GM18507 (cell line): ENCODE measurements at places on chromosomes 5 and 9.

- no peak for DNase-seq
Measured at GRCh38 chr9:124257070-124257843, 492 bp upstream of the NEK6 start.

DNA sequence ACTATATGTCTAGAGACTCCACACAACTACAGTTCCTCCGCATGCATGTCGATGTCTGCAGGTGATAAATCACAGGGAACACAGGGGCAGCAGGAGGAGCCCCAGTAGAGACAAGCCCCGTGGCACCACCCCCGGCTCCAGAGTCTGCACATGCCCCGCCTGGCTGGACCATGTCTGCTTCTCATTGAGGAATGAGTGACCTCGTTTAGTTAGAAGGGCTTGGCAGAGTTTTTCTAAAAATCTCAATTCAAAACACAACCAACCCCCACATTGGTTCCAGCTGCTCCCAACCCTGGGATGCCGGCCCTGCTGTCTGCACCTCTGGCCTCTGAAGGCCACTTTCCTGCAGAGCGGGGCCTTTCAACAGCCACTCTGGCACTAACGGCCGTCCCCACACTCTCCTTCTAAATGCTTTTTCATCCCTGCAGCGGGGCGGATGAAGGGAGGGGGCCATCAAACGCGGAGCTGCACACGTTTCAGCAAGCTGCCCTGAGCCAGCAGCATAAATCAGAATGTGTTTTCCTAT is 106.3 kb downstream of the ROR2 start:
- no peak for DNase-seq

DNA sequence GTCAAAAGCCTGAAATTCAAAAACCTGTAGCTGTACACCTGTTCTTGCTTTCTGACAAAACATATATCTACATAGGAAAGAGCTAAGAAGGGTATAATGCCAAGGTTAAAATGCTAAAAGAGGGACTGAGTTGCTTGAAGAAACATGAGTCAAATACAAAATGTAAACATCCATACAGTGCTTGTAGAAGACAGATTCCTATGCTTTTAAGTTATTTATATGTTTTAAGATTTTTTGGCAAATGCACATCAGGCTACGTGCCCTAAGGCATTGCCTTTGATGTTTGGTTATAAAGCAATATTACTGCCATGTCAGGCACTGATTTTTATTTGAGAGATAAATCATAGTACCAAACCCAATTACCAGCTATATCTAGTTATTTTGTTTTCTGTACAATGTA is 269.0 kb downstream of the EDIL3 start:
- no peak for DNase-seq

- DNase-seq = no peak
Measured at GRCh38 chr9:121949364-121949763, 143.7 kb downstream of the TTLL11 start.

- no peak for DNase-seq
Measured at GRCh38 chr5:54234304-54234933, 76.0 kb downstream of the ARL15 start.

DNA sequence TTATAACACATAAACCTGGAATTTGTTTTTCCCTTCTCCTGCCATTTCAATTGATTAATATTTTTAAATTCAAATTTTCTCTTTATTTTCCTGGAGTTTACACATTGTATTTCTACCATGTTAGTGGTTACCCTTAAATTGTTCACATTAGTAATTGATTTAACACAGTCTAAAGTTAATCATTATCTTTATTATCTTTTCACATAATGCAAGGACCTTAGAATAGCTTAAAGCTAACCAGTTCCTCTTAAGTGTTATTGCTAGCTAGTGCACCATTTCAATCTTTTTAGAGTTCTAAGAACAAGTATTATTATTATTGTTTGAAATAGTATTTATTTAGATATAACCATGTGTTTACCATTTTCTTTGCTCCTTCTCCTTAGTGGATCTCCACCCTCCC is 251.2 kb upstream of the FBXL7 start:
- no peak for DNase-seq

DNA sequence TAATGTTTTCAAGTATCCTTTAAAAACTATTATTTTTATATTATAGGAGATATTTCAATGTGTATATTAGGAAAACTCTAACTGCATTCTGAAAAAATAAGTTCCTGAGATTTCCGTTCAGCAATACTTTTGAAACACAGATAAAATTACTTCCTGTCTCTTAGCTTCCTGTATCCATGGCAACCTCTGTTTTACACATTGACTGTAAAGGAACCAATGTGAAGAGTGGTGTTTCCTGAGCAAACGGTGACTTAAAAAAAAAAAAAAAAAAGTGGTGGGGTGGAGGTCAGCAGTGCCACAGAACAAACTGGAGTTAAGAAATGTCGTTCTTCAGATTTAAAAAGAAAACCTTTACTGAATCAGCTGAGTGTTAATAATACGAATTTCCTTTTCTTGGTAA is at the start of gene LRRC70:
Gene LRRC70 (plus strand): TSS at position 280 of the 400 bp plus-strand sequence. CDS start 620 bp downstream, outside the sequence.
- no peak for DNase-seq

DNA sequence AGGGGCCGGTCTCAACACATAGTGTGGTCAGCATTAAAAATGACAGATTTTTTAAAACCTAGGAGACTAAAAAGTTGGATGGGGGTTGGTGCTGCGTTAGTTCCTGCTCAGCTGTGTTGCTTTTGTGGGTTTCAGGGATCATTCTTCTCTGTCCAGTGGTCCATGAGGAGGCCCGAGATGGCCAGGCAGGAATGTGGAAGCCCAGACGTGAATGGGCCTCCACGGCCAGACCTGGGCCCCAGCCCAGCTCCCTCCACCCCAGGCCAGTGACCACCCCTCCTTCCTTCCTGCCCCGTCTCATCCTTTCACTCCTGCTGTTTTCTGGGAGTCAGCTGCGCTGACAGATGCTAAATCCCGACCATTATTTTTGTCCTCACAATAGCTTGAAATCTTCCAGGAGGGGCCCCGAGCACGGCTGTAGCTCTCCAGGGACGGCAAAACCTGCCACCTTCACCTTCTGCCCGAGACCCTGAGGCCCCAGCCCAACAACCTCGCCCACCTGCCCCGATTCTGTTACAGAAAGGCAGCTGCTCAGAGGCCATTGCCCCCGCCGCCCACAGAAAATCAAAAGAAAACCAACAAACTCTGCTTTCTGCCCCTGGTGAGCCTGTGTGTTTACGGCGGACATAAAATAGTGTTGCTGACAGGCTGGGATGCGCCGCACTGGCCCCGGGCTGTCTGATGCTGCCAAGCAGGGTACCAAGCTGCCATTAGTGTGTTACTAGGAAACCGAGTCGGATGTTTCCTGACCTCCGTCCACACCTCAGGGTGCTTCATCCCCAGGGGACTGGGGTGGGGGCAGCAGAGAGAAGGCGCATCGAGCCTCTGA is 83.7 kb upstream of the SARDH start:
- peak; percentile 48 for DNase-seq

GRCh38 chr5:132295505-132296411 is 1.6 kb downstream of the SLC22A4 start:
- DNase-seq = no peak

DNA sequence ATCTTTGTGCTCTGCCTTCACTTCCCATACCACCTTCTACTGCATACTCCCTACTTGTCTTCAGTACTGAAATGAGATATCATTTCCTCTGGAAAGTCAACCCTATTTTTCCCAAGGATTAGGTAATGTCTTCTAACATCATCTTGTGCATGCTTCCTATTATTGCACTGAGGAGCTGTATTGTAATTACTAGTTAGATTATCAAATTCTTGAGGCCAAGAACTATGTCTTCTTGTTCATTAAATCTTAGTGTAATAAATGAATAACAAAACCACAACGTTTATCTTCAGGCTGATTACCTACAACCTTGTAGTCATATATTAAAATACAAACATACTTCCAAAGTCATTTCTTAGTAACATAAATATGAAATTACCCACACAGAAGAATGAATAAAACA is 87.9 kb upstream of the POU5F2 start:
- no peak for DNase-seq

DNA sequence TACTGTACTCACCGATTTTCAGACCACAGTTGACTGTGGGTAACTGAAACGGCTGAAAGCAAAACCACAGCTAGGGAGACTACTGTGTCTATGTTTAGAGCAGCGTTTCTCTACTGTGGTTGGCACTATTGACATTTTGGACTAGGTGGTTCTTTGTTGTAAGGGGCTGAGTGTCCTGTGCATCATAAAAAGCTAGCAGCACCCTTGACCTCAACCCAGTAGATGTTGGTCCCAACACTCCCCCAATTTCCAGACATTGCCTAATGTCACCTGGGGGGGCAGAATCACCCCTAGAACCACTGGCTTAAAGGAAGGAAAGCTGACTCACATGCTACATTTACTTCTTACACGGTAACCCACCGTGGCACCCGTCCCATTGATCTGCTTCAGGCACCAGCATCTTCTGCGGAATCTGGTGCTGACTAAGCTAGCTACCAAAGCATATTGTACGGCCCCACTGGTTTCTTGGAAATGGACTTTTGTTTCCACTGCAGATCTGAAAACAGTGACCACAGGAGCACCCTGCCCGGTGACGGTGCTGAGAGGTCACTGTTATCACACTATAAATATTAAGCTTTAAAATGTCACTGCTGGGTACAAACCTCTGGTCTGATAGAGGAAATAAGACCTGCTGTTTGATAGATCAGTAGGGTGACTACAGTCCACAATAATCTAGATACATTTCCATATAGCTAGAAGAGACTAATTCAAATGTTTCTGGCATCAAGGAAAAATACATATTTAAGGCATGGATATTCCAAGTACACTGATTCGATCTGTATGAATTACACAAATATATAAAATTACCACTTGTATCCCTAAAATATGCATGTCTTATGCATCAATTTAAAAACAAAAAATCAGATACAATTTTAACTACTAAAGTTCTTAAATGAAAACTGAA is 151.4 kb downstream of the HSD17B3 start:
- DNase-seq = peak; percentile 23

- no peak for DNase-seq
Measured at GRCh38 chr9:347667-348292, 133.1 kb downstream of the DOCK8 start.

- DNase-seq = no peak
Measured at GRCh38 chr9:32705059-32705458, 69.6 kb upstream of the TAF1L start.

GRCh38 chr9:107539427-107540163 is 50.0 kb upstream of the KLF4 start:
- no peak for DNase-seq

DNA sequence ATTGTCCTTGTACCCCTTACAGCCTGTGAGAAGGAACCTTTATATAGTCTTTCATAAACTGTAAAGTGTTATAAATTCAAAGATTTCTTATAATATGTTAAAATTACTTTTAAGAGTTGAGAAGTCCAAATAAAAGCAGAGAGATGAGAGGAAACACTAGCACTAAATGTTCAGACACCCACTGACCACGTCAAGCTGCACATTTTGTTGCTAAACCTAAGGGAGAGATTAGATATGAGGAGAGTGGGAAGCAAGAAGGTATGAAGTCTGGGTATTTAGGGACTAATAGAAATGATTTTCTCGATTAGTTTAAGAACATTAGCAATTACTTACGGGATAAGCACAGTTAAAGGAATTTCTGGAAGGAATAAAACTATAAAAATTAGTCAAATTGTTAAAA is 506.9 kb downstream of the RAB3C start:
- DNase-seq = no peak

- DNase-seq = no peak
Measured at GRCh38 chr5:8355981-8356380, 487.0 kb downstream of the MTRR start.

DNA sequence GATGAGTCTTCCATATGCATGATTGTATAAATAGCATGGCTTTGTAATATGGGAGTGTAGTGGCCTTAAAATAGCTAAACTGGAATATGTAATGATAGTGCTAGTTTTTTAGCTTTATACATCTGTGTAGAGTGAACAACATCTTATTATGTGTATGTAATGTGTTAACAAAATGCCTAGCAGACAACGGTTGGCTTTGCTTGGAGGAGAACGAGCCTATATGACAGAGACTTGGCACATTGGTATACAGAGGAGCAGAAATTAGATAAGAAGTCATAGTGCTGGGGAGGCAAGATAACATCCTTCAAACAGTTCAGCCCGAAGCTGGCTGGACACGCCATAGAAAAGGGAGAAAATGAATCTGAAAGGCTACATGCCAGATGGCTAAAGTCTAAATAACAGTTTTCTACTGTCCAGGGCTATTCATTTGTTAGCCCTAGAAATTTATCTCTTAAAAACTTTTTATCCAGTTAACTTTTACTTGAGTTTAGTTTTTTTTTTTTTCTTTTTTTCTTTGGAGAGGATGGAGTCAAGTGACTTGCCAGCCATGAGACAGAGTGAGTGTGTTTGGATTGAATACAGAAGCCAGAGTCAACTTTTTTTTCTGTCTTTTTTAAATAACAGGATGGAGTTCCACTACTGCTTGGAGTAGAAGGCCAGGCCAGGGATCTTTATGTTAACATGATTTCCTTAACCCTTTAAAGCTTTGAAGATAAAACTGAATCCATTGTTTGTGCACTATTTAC is 214.4 kb upstream of the ACTBL2 start:
- no peak for DNase-seq

- DNase-seq = no peak
Measured at GRCh38 chr5:57441557-57441956, 41.1 kb downstream of the ACTBL2 start.

DNA sequence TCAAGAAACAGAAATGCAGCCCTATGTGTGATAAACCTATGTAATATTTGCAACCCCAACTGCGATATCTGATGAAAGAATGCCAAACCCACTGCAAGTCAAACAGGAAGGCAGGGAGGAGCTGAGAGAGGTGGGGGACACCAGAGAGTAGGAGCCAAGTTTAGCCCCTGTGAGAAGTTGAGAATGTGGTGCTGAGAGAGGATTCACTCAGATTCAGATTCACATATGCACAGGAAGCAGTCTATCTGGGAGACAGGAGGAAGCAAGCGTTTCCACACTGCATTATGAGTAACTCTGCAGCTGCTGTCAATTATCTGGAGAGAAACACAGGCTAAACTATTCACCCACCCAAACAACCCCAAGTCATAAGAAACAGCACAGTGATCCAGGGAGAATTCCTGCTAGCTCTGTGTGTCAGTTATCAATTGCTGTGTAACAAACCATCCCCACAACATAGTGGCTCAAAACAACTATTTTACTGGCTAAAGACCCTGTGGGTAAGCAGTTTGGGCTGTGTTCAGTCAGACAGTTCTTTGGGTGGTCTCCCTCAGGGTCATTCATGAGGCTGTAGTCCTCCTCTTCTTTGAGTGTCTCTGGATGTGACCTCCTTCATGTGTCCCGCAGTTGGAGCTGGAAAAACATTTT is 161.9 kb upstream of the RAI14 start:
- DNase-seq = no peak

GRCh38 chr5:116472274-116472673 is 102.3 kb downstream of the SEMA6A start:
- no peak for DNase-seq

DNA sequence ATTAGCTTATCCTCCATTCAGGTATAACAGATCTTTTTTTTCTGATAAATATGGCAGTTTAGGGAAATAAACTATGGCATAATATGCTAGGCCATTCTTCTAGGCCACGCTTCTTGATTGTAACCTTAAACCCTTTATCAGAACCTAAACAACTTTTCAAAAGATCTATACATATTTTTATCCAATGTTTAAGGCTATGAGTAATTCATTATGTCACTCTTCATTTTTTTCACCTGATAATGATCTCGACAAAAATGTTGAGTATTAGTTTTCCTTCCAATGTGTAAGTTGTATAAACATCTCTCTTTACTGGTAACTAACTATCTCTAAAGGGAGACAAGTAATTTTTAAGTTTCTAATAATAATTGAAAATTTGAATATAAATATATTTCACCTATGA is 2.4 kb upstream of the PCDHB4 start:
- no peak for DNase-seq
